ENCODE measurements at places on chromosomes 2 and 18. TPM values are rescaled to one million over a fixed set of nuclear protein-coding genes. Genes with fewer than 3 reads are reported as not detected.

Gene CD28
- polyA plus RNA-seq, result not detected

Gene GPR155
- 2.6 TPM for polyA plus RNA-seq

Gene EPB41L3
- 39.9 TPM for polyA plus RNA-seq

Gene CYP26B1
- 0.02 TPM for polyA plus RNA-seq

Gene GCG
- polyA plus RNA-seq, result not detected

Gene LTBP1
- 235 TPM for polyA plus RNA-seq

Gene KIF5C
- 0.13 TPM for polyA plus RNA-seq

Gene DLGAP1
- polyA plus RNA-seq, result 0.09 TPM

Gene SPR
- 14.3 TPM for polyA plus RNA-seq

Gene CERKL
- polyA plus RNA-seq, result not detected

Gene AGXT
- polyA plus RNA-seq, result not detected

Gene IRS1
- polyA plus RNA-seq, result 44.5 TPM

Gene CD8B2
- not detected for polyA plus RNA-seq

Gene EFEMP1
- polyA plus RNA-seq, result 198 TPM

Gene ANKRD62
- not detected for polyA plus RNA-seq

Gene METTL8
- 6.4 TPM for polyA plus RNA-seq

Gene CTAGE1
- 0.10 TPM for polyA plus RNA-seq

Gene THOC1
- polyA plus RNA-seq, result 15.8 TPM

Gene GDF7
- polyA plus RNA-seq, result 0.02 TPM

Gene C18orf63
- not detected for polyA plus RNA-seq

Gene CRYBA2
- not detected for polyA plus RNA-seq

Gene SLC23A3
- 0.43 TPM for polyA plus RNA-seq

Gene FSIP2
- polyA plus RNA-seq, result 0.02 TPM

Gene SPDYA
- not detected for polyA plus RNA-seq

Gene IGFBP5
- polyA plus RNA-seq, result 1,767 TPM

Gene CFAP210
- polyA plus RNA-seq, result not detected

Gene LRATD1
- 0.40 TPM for polyA plus RNA-seq

Gene C2orf66
- 0.27 TPM for polyA plus RNA-seq

Gene LAMA1
- polyA plus RNA-seq, result 15.5 TPM

Gene TNFRSF11A
- 0.09 TPM for polyA plus RNA-seq

Gene MAL
- polyA plus RNA-seq, result not detected

Gene ANKRD30B
- polyA plus RNA-seq, result not detected

Gene DYNAP
- not detected for polyA plus RNA-seq

Gene ABCG8
- polyA plus RNA-seq, result not detected

Gene CYTIP
- not detected for polyA plus RNA-seq

Gene ZBTB7C
- not detected for polyA plus RNA-seq

Gene UGT1A10
- polyA plus RNA-seq, result not detected

Gene LCT
- not detected for polyA plus RNA-seq

Gene ARHGEF4
- polyA plus RNA-seq, result 5.0 TPM

Gene MSTN
- polyA plus RNA-seq, result not detected

Gene HOXD1
- not detected for polyA plus RNA-seq

Gene DNER
- polyA plus RNA-seq, result 0.20 TPM

Gene RPRM
- not detected for polyA plus RNA-seq

Gene SPC25
- polyA plus RNA-seq, result 7.1 TPM

Gene ANKRD23
- 1.6 TPM for polyA plus RNA-seq

Gene SNX17
- polyA plus RNA-seq, result 100.0 TPM

Gene IL36RN
- not detected for polyA plus RNA-seq

Gene TRIB2
- 12.0 TPM for polyA plus RNA-seq

Gene KYNU
- 0.75 TPM for polyA plus RNA-seq

Gene KANSL1L
- polyA plus RNA-seq, result 3.1 TPM

Gene FBXO41
- polyA plus RNA-seq, result 3.4 TPM

Gene PTPRN
- polyA plus RNA-seq, result 22.0 TPM

Gene EDAR
- not detected for polyA plus RNA-seq

Gene CDK15
- 15.7 TPM for polyA plus RNA-seq

Gene SOX11
- 2.2 TPM for polyA plus RNA-seq

Gene CHST10
- polyA plus RNA-seq, result 6.4 TPM

Gene SKOR2
- not detected for polyA plus RNA-seq

Gene PKP4
- polyA plus RNA-seq, result 20.1 TPM

Measured in IMR-90 (cell line).